Upper lobe of left lung (tissue), 6 donors: ENCODE measurements at places on chromosomes 7 and 10. TPM values are rescaled to one million over a fixed set of nuclear protein-coding genes. Genes with fewer than 3 reads are reported as not detected.
A peak's percentile ranks its signal among the peaks of the same experiment; 100 is the strongest.

DNA sequence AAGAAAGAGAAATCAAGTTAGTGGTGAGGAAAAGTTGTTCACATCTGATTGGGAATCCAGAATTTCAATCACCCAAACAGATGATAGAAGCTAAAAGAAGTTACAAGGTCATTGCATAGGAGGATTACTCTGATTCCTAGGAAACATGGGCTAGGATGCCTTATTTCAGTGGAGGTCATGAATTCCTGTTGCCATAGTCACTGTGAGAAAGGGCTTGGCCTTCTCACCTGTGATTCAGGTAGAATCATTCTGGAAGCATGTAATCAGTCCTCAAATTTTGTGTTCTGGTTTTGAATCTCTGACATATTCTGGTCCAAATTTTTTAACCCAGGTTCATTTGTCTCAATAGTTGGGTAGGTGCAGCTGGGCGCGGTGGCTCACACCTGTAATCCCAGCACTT lies 4.3 kb upstream of the NUB1 start:
- no peak for DNase-seq

GRCh38 chr7:85150624-85151023 lies 36.2 kb downstream of the SEMA3D start:
- DNase-seq: no peak

GRCh38 chr7:142770661-142771352 lies at the start of gene PRSS2:
Gene PRSS2 (plus strand): TSS chr7:142770970. CDS start chr7:142770983, 13 bp downstream.
- DNase-seq: no peak

- DNase-seq: no peak
These were observed 285 bp downstream of the CSTF2T start for GRCh38 chr10:51699145-51699474.

Gene TLX1
- total RNA-seq: not detected

DNA sequence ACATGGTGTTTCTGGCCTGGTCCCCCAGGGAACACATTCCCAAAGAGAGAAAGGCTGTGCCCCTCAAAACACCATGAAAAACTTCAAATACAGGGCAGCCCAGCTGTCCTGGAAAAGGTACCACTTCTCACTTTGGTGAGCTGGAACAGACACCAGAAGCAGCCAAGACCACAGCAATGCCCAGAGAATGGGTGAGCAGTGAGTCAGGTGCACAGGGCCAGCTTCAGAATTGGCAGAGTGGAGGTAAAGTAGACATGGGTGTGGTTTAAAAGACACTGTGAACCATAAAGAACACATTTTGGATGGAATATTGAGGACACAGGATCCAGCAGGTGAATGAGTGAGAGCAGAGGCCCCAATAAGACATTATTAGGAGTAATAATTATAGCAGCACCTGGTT lies 51.3 kb downstream of the FAM13C start:
- no peak for DNase-seq

DNA sequence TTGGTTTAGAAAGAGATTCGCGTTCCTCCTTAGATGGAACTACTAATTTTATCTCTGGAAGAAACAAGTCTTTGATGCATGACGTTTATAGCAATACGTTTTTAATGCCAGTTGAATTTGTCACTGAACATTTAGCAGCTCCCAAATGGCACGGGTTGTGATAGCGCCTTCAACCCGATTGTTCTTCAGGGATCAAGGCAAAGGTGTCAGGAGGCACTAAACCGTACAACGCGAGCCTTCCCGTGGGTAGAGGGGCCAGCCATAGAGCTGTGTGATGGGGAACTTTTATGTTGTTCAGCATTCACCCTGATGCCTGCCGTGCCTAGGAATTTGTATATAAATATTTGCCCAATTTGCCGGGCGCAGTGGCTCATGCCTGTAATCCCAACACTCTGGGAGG lies 3.4 kb downstream of the GET4 start:
- DNase-seq: no peak

GRCh38 chr10:95394161-95394880 lies 103.5 kb upstream of the PDLIM1 start:
- no peak for DNase-seq

Gene CDHR3
- total RNA-seq: 26.9 TPM

Gene CALHM3
- not detected for total RNA-seq

Gene ZNF485
- 3.3 TPM for total RNA-seq

DNA sequence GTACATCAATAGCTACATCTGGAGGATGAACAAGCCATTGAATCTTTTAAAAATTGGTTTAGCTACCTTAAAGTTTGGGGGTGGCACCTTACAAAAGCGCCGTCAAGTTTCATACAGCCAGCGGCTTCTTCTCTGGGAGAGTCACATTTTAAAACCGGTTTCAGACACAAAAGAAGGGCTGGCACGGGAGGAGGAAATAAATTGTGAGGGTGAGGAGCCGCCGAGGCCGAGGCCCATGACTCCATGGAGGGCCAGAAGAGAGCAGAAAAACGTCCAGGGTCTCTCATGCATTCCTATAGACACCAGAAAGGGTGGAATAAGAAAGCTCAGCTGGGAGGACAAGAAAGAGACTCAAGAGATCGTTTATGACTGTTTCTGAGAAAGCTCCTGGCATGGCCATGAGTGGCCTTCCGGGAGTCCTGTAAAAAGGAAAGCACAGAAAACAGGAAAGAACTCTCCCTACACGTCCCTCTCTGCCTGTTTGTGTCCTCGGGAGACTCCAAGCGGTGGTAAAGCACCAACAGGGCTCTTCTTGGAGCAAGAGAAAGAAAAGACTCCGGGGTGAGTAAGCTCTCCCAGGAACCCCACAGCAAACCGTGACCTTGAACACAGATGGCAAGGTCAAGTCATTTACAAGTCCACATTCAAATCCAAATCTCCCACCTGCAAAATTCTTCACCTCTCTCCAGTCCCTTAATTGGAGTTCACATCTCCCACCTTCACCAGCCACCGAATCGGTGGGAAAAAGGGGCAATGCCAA lies 1.8 kb downstream of the FRAT2 start:
- peak; percentile 78 for DNase-seq

- no peak for DNase-seq
These were observed 13.6 kb downstream of the HOXA1 start for GRCh38 chr7:27082171-27082570.

DNA sequence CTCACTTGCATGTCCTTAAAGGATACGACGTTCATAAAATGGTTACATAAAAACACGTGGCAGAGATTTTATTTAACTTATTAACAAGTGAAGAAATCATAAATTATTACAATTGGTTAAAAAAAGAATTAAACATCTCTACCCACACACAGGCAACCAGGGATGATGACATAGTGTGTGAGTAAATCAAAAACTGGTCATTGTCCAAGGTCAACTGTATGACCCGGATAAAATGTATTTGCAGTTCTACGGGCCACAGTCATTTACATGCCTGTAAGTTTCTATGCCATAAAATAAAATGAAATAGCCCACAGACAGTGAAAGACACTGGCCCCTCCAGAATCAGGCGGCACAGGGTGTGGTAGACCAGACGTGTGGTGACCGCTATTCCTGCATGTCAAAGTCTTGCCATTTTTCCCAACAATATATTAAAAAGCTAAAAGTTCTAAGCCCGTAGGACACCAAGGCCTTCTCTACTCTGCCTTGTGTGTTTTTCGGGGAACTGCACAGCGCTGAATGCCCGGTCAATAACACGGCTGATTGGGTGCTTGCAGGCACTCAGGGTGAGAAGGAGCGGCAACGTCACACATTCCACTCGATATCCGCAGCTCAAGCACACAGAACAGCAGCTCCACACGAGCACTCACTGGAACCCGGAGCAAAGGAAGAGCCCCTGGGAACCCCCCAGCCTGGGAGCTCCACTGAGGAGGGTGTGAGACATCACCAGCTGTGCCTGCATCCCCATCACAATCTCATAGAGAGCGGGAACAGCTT lies 143.3 kb upstream of the PPP2R2D start:
- DNase-seq: peak; percentile 31

DNA sequence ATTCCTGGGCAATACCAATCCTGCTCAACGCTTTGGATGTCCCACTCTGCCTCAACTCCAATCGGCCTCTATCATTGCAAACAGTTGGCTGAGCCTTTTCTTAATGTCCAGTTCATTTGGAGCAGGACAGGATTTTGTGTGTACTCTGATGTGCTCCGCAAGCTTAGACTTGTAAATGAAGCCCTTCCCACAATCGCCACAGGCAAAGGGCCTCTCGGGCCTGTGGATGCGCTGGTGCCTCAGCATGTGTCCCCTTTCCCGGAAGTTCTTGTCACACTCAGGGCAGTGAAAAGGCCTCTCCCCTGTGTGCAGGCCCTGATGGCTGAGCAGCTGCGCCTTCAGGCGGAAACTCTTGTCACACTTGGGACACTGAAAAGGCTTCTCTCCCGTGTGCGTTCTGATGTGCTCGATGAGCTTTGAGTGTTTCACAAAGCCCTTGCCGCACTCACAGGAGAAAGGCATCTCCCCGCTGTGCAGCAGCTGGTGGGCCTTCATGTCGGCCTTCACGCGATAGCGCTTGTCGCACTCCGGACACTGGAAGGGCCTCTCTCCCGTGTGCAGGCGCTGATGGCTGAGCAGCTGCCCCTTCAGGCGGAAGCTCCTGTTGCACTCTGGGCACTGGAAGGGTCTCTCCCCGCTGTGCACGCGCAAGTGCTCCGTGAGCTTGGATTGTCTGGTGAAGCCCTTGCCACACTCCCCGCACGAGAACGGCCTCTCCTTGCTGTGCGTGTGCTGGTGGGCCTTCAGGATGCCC lies 20.0 kb downstream of the ZNF786 start:
- peak; percentile 65 for DNase-seq

Gene OPN1SW
- not detected for total RNA-seq

- peak; percentile 27 for DNase-seq
These were observed 17.8 kb upstream of the GSAP start for GRCh38 chr7:77433901-77434300.

Gene PSMC2
- total RNA-seq: 52.3 TPM

Gene DDC
- 1.4 TPM for total RNA-seq

- no peak for DNase-seq
These were observed 7.7 kb downstream of the CUL1 start for GRCh38 chr7:148706368-148706767.

DNA sequence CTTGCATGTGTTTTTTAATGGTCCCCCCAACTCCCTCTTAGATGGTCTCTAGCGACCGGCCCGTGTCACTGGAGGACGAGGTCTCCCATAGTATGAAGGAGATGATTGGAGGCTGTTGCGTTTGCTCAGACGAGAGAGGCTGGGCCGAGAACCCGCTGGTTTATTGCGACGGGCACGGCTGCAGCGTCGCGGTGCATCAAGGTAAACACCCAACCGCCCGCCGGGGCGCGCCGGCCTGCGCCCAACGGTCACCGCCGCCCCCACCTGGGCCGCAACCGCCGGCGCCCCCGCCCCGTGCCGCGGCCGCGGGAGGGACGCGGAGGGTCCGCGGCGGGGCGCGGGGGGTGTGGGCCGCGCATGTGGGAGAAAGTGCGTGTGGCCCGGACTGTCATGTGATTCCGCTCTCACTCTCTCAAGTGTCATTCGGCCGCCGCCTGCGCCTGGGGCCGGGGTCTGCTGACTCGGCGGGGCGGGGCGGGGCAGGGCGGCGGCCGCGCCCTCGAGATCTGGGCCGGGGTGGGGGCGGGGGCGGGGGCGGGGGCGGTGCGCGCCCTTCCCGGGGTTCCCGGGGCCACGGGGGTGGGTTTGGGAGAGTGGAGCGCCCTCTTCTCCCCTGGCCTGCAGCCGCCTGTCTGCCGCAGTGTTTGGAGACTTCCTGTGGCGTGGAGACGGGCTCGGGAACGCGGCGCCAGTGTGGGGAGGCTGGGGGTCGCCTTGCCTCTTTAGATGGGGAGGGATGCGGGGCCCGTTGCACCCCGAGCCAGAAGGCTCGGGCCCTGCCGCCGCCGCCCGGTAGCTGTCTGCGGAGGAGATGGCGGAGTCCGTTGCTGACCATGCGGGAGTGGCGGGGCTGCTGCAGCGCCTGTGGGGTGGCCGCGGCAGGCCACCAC lies 817 bp downstream of the MLLT10 start:
- DNase-seq: peak; percentile 91

GRCh38 chr10:77969114-77969513 lies 42.6 kb upstream of the DLG5 start:
- DNase-seq: no peak

DNA sequence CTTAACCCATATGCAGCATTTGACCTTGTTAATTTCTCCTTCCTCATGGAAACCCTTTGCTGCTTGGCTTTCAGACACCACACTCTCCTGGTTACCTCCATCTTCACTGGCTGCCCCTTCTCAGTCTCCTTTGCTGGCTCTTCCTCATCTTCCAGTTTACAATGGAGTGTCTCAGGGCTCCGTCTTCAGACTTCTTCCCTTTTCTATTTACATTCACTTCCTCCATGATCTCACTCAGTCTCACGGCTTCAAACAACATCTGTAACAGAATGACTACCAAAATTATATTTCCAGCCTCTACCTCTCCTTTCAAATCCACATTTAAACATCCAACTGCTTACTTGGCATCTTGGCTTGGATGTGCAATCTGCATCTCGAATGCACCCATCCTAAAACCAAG lies 140.4 kb downstream of the DKK1 start:
- no peak for DNase-seq

- no peak for DNase-seq
These were observed 716.5 kb upstream of the GRM3 start for GRCh38 chr7:85927226-85927625.

DNA sequence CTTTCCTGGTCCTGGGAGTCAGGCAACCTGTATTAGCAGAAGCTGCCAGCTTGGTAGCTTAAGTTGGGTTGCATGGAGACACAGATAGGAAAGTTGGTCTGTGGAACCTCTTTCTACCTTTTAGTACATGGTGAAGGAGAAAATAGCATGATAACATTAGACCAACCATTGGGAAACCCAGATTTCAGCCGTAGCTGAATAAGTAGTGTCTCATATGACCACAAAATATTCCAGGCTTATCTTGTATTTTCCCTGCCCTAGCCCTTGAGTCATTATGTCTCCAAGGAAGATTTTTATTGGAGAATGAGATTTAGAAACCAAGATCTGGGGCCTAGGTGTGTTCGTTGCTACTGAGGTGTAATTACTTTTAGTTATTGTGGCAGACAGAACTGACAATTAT lies 67.2 kb downstream of the CCSER2 start:
- no peak for DNase-seq

GRCh38 chr10:1488970-1489548 lies 248.3 kb downstream of the ADARB2 start:
- peak; percentile 73 for DNase-seq

GRCh38 chr10:101063548-101064414 lies 2.0 kb downstream of the KAZALD1 start:
- DNase-seq: no peak

GRCh38 chr10:49252313-49253034 lies 46.5 kb upstream of the C10orf71 start:
- no peak for DNase-seq

GRCh38 chr10:35178331-35178730 lies 51.7 kb downstream of the CREM start:
- no peak for DNase-seq

Gene TAS2R40
- not detected for total RNA-seq

GRCh38 chr7:150890853-150891584 lies 38.7 kb downstream of the AOC1 start:
- DNase-seq: no peak

GRCh38 chr7:128425850-128426249 lies 16.1 kb upstream of the IMPDH1 start:
- peak; percentile 78 for DNase-seq

- DNase-seq: no peak
These were observed 88.8 kb downstream of the DNMBP start for GRCh38 chr10:99920901-99921300.
